ENCODE measurements at places on chromosomes 11 and 22.

- DNase-seq = no peak
Observed at GRCh38 chr11:75571625-75572024, 9.6 kb downstream of the SERPINH1 start.

GRCh38 chr11:94545264-94546161 lies 1.8 kb downstream of the FUT4 start:
- DNase-seq = no peak

DNA sequence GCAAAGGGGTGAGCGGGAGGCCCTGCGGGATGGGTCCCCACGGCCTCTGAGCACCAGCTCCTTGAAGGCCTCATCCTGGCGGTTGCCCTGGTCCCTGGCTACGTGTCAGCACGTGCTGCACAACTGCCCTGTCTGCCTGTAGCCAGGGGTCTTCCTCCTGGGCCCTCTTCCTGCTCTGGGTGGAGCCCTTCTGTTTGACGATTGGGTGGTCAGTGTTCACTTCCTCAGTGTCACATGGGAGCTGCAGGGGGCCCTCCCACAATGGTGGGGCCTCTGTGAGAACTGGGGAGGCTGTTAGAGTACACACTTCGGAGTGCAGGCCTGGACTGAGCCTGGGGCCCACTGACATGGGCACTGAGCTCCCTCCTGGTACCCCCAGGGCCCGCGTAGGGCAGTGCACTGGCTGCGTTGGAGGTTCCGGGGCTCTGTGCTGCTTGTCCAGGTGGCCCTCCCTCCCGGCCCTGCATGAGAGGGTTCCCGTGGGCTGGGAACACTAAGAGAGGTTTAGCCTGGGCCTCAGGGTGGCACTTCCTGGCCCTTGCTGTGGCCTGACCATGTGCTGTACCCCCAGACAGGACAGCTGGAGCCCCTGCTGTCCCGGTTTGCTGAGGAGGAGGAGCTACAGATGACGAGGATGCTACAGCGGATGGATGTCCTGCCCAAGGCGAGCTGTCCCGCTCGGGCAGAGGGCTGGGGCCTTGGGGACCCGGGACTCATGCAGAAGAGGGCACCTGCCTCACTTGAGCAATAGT lies 13.8 kb downstream of the DGCR6L start:
- no peak for DNase-seq

DNA sequence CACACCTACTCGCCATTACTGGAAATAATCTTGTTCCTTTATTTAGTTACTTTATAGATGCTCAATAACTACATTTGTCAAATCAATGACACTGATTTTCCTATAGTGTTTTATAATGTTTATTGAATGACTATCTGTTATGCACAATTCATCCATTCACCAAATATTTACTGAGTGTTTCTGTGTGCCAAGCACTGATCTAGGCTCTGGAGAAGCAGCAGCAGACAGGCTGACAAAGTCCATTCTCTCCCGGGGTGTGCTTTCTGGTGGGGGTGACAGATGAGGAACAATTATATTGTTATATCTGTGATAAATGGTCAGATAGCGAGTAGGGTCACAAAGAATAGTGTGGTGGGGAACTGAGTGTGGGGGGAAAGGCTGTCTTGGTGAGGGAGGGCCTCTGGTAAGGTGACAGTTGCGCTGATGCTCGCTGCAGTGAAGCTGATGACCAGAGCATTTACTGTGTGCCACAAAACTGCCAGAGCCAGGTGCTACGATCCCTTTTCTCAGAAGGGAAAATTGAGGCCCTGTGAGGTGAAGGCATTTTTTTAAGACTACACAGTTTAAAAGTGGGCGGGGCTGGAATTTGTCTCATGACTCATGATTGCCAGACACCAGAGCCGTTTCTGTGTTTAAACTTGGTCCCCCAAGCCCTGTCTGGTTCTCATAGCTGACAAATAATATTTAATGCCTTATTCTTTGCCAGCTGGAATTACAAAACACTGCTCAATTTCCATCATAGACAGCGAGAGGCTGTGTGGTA lies 10.2 kb downstream of the PACS1 start:
- DNase-seq = no peak

GRCh38 chr11:18132341-18132740 lies at the start of gene MRGPRX3:
MRGPRX3 (plus strand) TSS chr11:18132571; CDS start chr11:18137203, 4,632 bp downstream.
- no peak for DNase-seq

GRCh38 chr11:108206969-108207682 lies 15.3 kb downstream of the NPAT start:
- no peak for DNase-seq

- DNase-seq = no peak
Observed at GRCh38 chr11:65503368-65503948, 4.6 kb downstream of the MALAT1 start.

Data from hypothalamus (tissue), 51 donors.